ENCODE measurements at places on chromosomes 16 and 17. TPM values are rescaled to one million over a fixed set of nuclear protein-coding genes. Genes with fewer than 3 reads are reported as not detected.

Gene SLC16A6
- total RNA-seq: 5.6 TPM

GRCh38 chr16:80608946-80609345 is 68.2 kb downstream of the DYNLRB2 start:
- no peak for DNase-seq

- DNase-seq: peak; percentile 93
Measured at GRCh38 chr17:7252176-7253043, at the start of gene ELP5. Gene ELP5 (plus strand): TSS chr17:7252215. CDS start chr17:7252551, 336 bp downstream.

DNA sequence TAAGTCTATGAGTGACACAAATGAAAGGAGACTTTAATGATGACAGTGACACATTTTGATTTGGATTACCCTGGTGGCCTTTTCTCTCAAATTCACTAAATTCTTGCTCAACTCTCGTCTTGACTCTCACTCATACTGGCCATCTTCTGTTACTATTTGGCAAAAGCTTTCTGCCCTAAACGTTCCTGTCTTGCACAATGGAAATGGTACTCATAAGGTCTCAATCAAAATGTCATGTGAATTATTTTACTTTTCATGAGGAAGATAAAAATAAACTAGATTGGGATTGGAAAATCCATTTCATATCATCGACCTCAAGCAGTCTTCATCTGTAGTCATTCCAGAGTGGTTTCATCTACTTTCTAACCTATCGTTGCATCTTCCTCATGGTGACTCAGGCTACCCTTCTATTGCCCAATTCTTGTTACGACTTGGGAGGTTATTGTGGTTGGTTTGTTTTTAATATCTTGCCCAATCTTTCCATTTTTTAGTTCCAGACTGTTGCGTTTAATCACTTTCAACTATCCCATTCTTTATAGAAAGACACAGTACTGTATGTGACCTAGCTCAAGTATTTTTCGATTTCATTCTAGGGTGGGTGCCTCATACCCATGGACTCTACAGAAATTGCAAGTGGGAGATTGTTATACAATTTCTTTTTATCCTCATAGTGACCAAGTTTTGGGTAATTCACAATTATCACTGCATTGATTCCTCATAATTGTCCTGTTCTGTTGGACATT is 317.2 kb upstream of the KCNJ16 start:
- DNase-seq: no peak

DNA sequence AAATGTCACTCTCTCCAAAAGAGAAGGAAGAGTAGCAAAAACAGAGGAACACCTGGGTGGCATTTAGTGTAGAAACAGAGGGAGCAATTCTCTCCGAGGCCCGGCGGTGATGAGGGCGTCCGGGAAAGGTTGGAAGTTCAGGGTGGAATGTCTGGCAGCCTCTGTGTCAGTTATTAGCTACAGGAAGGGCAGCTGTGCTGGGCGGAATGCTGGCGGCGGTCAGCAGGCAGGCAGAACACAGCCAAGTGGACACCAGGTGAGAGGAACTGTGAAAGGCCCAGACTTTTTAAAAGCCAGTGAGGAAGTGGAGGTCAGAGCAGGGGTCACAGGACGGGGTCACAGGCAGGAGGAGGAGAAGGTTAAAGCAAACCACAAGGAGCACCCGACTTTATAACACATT is 238.1 kb downstream of the NTN1 start:
- DNase-seq: no peak

GRCh38 chr17:72754513-72754912 is 338.0 kb downstream of the SLC39A11 start:
- DNase-seq: no peak

- peak; percentile 87 for DNase-seq
Measured at GRCh38 chr17:63697341-63698286, 2.3 kb downstream of the LIMD2 start.

Gene YBX2
- 0.55 TPM for total RNA-seq

Gene ZNRF1
- total RNA-seq: 16.3 TPM

DNA sequence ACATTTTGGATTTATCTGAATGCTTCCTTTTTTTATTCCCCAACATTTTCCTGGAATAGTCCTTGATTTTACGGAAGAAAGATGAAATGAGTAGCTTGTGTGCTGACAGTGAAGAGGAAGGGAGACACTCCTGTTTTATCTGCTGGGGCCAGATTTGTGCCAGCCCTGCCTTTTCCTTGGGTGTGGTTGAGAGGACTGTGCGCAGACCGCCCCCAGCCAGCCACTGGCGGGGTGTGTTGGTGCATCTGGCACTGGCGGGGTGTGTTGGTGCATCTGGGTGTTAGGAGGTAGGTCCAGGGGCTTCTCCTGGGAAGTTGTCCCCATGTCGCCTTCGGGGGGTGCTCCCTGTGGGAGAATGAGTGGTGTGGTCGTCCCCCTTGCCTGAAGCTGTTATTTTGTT is 39.5 kb downstream of the RAP1GAP2 start:
- DNase-seq: no peak

Gene SPN
- 351 TPM for total RNA-seq

GRCh38 chr17:62974788-62975187 is 8.8 kb downstream of the TANC2 start:
- no peak for DNase-seq

DNA sequence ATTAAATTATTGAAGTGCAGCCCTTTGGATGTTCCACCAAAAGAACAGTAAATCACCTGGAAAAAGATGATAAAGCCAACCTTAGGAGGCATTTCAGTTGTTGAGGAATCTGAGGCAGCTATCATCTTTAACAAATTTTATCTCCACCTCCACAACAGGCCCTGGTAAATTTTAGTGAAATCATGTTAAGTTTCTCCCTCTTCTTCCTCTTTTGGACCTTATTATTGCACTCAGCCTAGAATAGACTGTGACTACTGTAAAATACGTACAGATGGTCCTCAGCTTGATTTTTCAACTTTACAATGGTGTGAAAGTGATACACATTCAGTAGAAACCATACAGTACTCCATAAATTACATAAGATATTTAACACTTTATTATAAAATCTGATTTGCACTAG is 90.3 kb downstream of the USP32 start:
- DNase-seq: no peak

DNA sequence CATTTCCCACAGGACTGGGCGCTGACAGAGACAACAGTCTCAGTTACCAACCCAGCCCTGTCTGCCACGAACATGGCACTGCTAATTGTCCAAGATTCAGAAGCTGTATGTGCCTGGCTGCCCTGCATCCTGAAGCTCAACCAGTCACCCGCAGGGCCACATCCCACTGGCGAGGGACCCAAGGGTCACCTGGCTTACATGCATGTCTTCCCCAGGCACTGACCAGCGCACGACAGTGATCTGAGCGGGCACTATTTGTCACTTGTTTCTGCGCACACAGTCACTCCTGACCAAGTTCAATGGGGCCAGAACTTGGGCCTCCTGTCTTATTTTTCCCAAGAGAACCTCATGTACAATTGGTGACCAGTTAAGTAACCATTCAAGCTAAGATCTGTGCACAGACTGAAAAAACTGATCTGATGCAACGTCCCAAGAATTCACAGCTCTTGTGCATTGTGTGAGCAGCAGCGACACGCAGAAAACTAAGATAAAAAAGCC is 13.1 kb downstream of the USP7 start:
- DNase-seq: no peak

Gene SCNN1B
- not detected for total RNA-seq

- DNase-seq: no peak
Measured at GRCh38 chr17:49574323-49574781, 1.3 kb upstream of the NXPH3 start.

Gene TBC1D3G
- not detected for total RNA-seq

DNA sequence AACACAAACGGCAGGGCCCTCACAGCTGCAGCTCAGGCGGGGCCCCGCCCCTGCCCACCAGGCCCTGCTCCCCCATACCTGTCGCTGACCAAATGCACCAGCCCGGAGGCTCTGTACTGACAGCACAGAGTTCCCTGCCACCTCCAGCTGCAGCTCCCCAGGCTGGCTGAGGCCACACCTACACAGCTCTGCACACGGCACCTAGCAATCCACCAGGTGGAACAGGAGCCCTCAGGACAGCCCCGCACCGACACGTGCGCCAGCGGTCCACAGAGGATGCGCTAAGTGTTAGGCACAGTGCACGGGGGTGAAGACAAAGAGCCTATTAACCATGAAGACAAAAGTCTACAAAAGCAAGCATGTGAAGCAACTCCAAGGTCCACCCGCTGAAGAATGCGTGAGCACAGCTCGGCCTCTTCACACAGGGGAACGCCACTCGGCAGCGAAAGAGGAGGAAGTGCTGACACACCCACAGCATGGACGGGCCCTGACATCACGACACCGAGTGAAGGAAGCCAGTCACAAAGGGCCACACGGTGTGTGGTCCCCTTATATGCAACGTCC is 5.4 kb downstream of the ZCCHC14 start:
- DNase-seq: no peak

DNA sequence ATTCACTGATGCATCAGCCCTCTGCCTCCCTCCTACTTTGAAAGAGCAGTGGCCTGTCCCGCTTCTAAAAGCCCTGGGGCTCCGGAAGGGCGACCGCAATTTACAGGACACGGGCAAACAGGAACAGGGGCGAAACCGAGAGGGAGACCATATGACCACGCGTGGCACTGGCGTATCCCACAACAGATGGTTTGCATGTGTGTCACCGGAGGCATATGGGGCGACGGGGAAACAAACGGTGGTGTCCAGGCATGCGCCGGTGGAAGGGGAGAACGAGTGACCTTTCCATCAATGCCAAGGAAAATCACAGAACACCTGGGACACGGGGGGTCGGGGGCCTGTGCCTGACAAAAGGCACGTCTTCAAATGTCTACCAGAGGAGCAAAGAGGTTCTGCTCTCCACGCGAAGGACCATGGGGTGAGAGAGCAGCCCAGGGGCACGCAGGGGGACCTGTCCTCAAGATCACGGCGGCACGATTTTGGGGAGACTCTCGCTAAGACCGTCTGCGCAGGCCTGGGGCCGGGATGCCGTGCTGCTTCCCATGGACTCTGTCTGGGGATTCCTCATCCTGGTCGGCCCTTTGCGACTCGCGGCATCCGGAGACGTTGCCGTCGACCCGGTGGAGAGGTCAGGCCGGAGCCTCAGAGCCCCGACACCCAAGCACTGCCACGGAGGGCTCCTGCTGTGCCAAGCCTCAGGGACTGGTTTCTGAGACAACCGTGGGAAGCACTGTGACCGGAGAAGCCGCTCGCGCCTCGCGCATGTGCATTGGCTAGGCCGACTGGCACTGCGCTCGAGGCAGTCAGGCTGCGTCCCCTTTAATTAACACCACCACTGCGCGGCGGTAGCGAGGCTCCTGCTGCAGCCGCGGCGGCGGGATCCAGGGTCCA is 12.8 kb upstream of the KCNJ18 start:
- DNase-seq: no peak

- DNase-seq: no peak
Measured at GRCh38 chr16:65727534-65728137, 605.8 kb upstream of the CDH11 start.

- no peak for DNase-seq
Measured at GRCh38 chr16:14013571-14014283, 57.4 kb upstream of the MRTFB start.

DNA sequence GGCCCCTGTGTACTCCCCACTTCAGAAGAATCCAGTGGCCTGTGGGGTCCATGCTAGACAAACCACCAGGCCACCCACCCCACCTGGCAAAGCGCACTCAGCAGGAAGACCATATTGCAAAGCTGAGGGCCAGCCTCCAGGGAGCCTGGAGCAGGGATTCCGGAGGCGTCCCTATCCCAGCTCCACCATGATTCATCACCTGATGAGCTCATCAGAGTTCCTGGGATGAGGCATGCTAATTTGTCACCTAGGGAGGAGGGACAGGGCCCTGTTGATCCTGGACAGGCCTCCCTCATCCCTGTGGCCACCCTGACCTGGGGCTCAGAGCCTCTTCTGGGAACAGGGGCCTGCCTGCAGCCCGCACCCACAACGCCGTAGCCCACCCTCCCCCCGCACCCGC is 131.6 kb upstream of the PLCG2 start:
- DNase-seq: no peak

- no peak for DNase-seq
Measured at GRCh38 chr16:57379579-57379978, 7.3 kb downstream of the CX3CL1 start.

- DNase-seq: no peak
Measured at GRCh38 chr17:54662978-54663876, 237.4 kb upstream of the TOM1L1 start.

DNA sequence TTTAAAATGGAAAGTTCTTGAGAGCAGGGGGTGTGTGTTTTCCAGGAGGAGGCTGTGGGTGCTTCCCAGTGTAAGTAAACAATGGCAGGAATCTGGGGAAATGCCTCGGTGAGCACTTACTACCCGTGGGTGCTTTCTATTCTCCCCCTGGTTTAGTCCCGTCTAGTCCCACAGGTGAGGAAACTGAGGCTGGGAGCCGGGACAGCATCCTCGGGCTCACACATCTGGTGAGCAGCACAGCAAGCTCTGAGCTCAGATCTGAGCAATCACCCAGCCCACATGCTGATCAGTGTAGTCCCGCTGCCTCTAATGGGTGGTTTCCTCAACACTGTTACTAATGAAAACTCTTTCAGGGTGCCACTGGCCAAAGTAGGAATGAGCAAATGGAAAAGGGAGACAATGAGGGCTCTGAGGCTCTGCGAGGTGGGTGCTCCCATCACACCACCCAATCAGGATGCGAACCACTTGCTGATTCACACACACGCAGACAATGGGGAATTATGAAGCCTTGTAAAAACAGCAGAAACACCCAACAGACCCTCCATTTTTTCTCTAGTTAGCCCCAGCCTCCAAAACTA is 202.6 kb downstream of the PARN start:
- DNase-seq: no peak

Gene KRTAP2-3
- total RNA-seq: not detected

- no peak for DNase-seq
Measured at GRCh38 chr17:78418326-78419026, 40.0 kb downstream of the PGS1 start.

- DNase-seq: no peak
Measured at GRCh38 chr16:49419862-49420261, 46.3 kb downstream of the C16orf78 start.

GRCh38 chr17:81722184-81723120 is 10.4 kb downstream of the SLC25A10 start:
- no peak for DNase-seq

DNA sequence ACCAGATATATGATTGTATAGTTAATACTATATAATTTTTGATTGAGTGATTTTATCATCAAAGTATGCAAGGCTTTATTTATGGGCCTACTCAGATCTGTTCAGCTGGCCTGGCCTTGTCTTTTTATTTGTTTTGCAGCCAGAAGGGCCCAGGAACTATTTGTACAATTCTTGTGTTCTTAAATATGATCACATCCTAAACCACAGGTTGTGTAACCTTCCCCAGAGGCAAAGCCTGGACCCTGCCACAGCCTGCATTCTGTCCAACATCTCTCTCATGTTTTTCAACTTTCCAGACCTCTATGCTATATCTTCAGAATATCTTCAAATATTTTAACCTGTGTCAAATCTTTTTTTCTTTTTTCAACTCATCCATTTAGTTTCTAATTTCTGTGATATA is 410.4 kb upstream of the MON1B start:
- no peak for DNase-seq

- no peak for DNase-seq
Measured at GRCh38 chr16:27253526-27253930, 15.0 kb downstream of the NSMCE1 start.

- no peak for DNase-seq
Measured at GRCh38 chr17:8572764-8573163, 57.8 kb downstream of the MYH10 start.

Gene KRTAP9-4
- total RNA-seq: not detected

All from activated CD4-positive, alpha-beta T cell treated with anti-CD3 and anti-CD28 coated beads, Interleukin-2, amount 10 ng/mL, durations not matched to agents 7 days and 5 days (primary cell).